ENCODE measurements at places on chromosomes 16 and 17. TPM values are rescaled to one million over a fixed set of nuclear protein-coding genes. Genes with fewer than 3 reads are reported as not detected.

DNA sequence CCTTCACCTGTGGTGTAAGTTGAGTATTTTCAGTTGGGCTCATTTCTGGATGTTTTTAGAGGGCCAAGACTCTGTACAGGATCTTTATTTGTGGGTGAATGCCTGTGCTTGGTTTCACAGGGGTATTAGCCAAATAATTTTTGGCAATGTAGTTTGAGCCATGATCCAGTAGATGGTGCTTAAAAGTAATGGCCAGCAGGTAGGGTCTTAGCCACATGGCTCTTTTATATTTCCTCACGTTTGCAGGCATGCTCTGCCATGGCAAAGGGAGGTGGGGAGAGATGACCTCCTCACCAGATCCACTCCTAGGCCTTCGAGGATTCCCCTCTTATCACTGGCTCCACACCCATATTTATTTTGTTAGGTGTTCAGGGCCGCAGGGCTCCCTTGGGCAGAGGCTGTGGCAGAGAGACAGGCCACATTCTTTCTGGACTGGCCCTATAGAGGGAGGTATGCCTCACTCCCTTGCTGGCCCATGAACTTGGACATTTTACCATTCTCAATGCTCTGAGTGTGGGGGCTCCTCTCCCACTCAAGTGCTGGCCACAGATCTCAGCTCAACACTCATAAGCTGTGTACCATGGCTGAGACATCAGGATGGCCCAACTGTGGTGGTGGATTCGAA, 417.1 kb downstream of the XYLT1 start:
- DNase-seq = no peak

GRCh38 chr16:22312897-22313781, 15.9 kb downstream of the POLR3E start:
- DNase-seq = no peak

DNA sequence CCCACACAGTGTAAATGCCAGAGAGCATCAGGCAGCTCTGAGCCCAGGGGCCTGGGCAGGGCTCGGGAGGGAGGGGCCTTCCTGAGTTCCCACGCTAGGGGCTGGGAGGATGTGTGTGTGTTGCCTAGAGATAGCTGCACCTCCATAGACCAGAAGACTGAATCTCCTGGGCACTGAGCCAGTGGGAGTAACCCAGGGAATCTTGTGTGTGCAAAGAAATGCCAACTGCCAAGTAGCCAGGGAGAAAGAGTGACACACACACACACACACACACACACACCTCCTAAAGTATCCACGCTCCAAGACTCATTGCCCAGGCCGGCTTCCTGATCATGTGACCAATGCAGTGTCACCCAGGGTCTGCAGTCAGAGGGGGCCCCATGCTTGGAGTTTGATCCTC, 166.2 kb upstream of the RPL38 start:
- DNase-seq = no peak

DNA sequence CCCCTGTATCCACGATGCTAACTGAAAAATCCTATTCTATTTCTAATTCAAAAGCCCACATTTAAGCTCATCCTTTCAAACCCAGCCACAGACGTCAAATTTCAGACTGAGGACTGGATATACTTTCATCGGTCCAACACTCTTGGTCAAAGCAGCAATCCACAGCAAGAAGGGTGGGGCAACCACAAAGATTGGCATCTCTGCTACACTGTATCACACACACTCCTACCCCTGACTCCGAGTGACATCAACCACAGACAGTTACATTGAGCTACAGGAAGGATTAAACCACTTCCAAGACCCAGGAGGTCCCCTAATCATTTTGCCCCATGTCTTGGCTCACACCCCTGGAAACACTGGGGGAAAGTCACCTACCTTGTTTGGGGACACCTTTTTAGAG, 61.3 kb downstream of the GRIN2A start:
- no peak for DNase-seq

- no peak for DNase-seq
Observed at GRCh38 chr17:59848778-59849177, 44.0 kb downstream of the TUBD1 start.

- DNase-seq = no peak
Observed at GRCh38 chr17:19904412-19904811, 36.7 kb upstream of the ULK2 start.

GRCh38 chr16:84331998-84332780, 36.1 kb upstream of the ATP2C2 start:
- DNase-seq = no peak

DNA sequence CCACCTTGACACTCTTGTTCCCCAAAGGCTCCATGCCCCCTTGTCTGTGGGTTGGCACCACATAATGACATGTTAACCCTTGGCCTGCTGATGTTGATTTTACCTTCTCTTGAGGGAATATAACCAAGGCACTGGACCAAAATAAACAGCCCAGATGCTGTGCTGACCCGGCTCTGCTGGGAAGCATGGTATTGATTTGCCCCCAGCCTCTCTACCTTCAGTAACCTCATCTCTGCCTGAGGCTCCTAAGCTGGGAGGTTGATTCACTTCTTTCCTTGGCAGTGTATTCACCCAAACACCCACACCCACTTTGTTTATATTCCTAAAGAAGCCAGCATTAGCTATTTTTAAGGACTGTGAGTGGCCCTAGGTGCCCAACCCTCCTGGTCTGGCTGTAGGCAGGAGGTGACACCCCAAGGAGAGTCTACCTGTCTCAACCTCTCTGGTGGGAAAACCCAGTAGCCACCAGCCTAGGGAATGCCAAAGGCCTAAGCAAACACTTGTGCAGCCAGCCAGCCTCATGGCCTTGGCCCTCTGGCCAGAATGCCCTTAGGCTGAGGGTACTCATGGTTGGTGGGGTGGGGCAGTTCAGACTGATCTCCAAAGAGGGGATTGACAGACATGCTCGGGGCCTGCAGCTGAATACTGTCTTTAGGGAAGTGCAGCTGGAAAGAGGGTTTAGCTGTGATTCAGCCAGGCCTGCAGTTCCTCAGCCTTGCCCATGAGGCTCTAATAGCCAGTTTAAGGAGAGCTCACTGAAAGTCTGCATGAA, 42.7 kb downstream of the GNAO1 start:
- DNase-seq = no peak

- DNase-seq = no peak
Observed at GRCh38 chr17:33521784-33522183, 228.7 kb upstream of the ASIC2 start.

The MYH11 gene
- not detected for total RNA-seq

The MYO15B gene
- total RNA-seq = 5.6 TPM

The E4F1 gene
- 37.5 TPM for total RNA-seq

The CLCN7 gene
- 100 TPM for total RNA-seq

Data from glomerular endothelial cell (primary cell).